ENCODE measurements at places on chromosomes 2 and 18. TPM values are rescaled to one million over a fixed set of nuclear protein-coding genes. Genes with fewer than 3 reads are reported as not detected.

The HRH4 gene
- 0.13 TPM for total RNA-seq

The QPCT gene
- 1.2 TPM for total RNA-seq

DNA sequence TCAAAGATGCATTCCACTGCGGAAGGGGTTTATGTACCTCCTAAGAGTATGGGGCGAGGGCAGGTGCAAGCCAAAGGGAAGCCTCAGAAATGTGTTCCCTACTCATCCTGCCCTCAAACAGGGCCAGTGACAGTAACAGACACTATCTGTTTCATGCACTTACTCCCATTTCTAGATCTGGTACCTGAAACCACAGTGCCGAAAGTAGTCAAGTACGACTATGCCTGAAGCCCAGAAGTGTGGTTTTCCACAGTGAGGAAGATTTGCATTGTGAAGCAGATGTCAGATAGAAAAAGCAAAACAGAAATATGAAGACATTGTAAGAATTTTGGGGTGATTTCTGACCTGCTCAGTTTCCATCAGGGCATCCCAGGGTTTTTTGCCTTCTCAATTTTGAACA lies 748.7 kb downstream of the RNF144A start:
- no peaks in the 10 kb centered on the region for H3K27me3 ChIP-seq
- H3K36me3 ChIP-seq = no peaks in the 10 kb centered on the region
- no peak for DNase-seq
- H3K4me3 ChIP-seq = no peak overlapping the region

DNA sequence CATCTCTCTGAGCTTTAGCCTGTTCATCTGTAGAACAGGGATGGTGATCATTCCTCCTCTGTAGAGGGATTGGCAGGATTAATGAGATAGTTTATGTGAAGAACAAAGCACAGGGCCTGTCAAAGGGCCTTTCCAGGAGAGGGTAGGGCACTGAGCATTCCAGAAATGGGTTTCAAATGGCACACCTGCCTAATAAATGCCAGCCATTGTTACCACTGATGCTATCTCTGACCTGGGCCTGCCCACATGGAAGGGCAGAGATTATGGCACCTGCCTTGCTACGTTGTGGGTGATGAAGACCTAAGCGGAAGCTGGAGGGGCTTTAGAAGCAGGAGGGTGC lies 31.0 kb upstream of the GMPPA start:
- peaks cover 23% of the 10 kb centered on the region for H3K36me3 ChIP-seq
- peak overlapping the region; percentile 94 for H3K27ac ChIP-seq
- H3K27me3 ChIP-seq = no peaks in the 10 kb centered on the region
- no peak overlapping the region for H3K4me3 ChIP-seq

DNA sequence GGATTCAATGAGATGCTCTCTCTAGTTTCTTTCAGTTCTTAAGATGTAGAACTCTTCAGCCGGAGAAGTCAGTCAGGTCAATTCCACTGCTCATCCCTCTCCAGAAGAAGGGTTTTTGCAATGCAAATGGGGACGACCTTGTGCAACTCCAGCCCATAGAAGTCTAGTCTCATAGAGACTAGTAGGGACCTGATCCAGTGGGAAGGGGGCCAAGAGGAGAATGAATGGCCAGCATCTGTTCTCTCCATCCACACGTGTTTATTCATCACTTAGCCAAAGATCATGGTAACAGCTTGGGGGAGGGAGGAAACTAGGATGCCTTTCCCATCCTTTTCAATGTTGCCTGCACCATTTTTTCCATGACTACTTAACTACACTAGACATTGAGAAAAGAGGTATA lies 120.2 kb downstream of the LAMA3 start:
- DNase-seq = no peak
- H3K36me3 ChIP-seq = peaks cover 7% of the 10 kb centered on the region
- H3K27me3 ChIP-seq = no peaks in the 10 kb centered on the region
- no peak overlapping the region for H3K27ac ChIP-seq

- H3K27ac ChIP-seq = peak overlapping the region; percentile 83
- no peaks in the 10 kb centered on the region for H3K27me3 ChIP-seq
- DNase-seq = no peak
- H3K4me1 ChIP-seq = peaks cover 33% of the 10 kb centered on the region
- H3K4me3 ChIP-seq = no peak overlapping the region
These were observed 123.8 kb downstream of the DYSF start for GRCh38 chr2:71577209-71577608.

All from esophagus muscularis mucosa (tissue), 4 donors.